WTC11 (cell line): ENCODE measurements at places on chromosomes 4 and X. TPM values are rescaled to one million over a fixed set of nuclear protein-coding genes. Genes with fewer than 3 reads are reported as not detected.

- no peak overlapping the region for H3K27ac ChIP-seq
- H3K36me3 ChIP-seq: no peaks in the 10 kb centered on the region
- no peak overlapping the region for H3K4me3 ChIP-seq
- H3K4me1 ChIP-seq: peaks cover 8% of the 10 kb centered on the region
- no peak for DNase-seq
Measured at GRCh38 chrX:112662559-112663427, 16.9 kb downstream of the LHFPL1 start.

GRCh38 chr4:21205821-21206531, 505.7 kb downstream of the PACRGL start:
- H3K4me1 ChIP-seq: peaks cover 7% of the 10 kb centered on the region
- no peaks in the 10 kb centered on the region for H3K27me3 ChIP-seq
- H3K4me3 ChIP-seq: no peak overlapping the region
- DNase-seq: no peak
- no peak overlapping the region for H3K27ac ChIP-seq

GRCh38 chrX:128805236-128805635, 718.1 kb downstream of the SMARCA1 start:
- peaks cover 20% of the 10 kb centered on the region for H3K36me3 ChIP-seq
- no peak overlapping the region for H3K27ac ChIP-seq
- no peaks in the 10 kb centered on the region for H3K27me3 ChIP-seq
- peaks cover 5% of the 10 kb centered on the region for H3K4me1 ChIP-seq

GRCh38 chr4:117077760-117078159, 7.6 kb downstream of the TRAM1L1 start:
- H3K4me3 ChIP-seq: no peak overlapping the region
- no peaks in the 10 kb centered on the region for H3K27me3 ChIP-seq
- no peak overlapping the region for H3K27ac ChIP-seq
- peaks cover 10% of the 10 kb centered on the region for H3K4me1 ChIP-seq
- no peak for DNase-seq
- peaks cover 9% of the 10 kb centered on the region for H3K36me3 ChIP-seq

DNA sequence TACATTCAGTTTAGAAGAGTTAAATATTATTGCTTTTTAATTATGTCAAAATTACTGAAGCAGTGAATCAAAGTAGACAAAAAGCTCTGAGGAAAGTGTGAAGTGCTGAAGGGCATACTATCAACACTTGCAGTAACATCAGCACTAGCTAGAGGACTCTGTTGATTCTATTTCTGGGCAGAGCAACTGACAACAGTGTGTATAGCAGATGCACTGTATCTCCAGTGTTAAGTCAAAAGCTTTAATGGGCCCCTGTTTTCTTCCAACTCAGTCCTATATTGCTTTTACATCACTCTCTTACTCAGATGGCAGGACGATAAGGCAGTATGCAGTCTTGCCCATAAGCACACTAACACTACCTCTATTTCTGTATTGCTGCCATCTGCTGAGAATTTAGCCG, 435.2 kb upstream of the AMOT start:
- H3K27me3 ChIP-seq: no peaks in the 10 kb centered on the region

HTR2C gene
- 1.7 to 2.4 TPM (median 2.3 TPM) in 3 replicates for total RNA-seq

SERPINA7 gene
- not detected in 3 replicates for total RNA-seq
